Activated T-cell treated with anti-CD3 and anti-CD28 coated beads for 1 hour (primary cell): ENCODE measurements at places on chromosomes 5 and 9.

- no peak for DNase-seq
These were observed 98.8 kb downstream of the MYO10 start for GRCh38 chr5:16837305-16837704.

DNA sequence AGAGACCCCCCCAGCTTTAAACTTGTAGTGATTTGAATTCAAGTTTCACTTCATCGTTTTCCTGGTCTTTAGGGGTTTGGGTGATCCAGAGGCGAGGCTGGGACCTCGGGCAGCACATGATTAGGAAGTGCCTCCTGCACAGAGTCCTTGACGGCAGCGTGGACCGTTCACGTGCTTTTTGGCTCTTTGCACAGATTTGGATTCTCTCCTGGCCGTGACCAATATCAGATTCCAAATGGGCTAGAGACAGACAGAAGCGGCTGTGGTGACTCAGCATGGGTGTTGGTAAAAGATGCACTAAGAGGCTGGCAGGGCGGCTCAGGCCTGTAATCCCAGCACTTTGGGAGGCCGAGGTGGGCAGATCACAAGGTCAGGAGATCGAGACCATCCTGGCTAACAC is 117.2 kb upstream of the CACNA1B start:
- DNase-seq, result no peak

GRCh38 chr5:60487885-60488442 is 212.0 kb downstream of the DEPDC1B start:
- no peak for DNase-seq

GRCh38 chr5:6496207-6496584 is 47.5 kb downstream of the UBE2QL1 start:
- DNase-seq, result no peak

DNA sequence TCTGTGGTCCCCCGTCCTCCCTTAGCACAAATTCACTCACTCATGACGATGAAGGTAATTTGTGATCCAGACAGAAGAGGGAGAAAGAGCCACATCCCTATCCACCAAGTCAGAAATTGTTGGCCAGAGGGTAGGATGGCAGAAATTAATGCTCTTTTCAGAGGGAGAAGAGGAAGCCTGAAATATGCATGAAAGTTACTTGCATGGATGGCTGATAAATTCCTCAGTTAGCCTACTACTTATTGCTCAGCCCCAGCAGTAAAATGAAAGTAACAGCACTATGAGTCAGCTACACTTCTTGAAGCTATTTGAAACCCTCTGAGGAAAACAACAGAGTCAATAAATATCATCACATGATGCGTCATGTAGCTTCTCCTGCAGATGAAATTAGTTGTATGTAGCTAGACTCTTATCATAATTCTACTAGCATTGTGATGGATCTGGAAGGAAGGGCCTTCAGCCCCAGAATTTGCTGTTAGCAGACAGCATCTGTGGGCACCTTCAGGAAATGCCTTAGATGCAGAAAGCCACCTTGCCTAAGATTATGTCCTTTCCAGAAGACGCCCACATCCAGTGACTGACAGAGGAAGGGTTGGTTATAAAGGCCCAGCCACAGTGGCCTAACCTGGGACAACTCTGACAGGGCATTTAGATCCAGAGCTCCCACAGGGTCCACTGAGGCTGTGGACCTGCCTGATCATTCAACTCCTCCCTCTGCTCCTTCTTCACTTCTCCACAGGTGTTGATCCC is 81.2 kb upstream of the CCDC112 start:
- no peak for DNase-seq
